B cell (primary cell): ENCODE measurements at places on chromosomes 1 and 21. TPM values are rescaled to one million over a fixed set of nuclear protein-coding genes. Genes with fewer than 3 reads are reported as not detected.

- no peak for DNase-seq
Observed at GRCh38 chr21:36792505-36792967, 93.6 kb downstream of the SIM2 start.

The PLPPR4 gene
- total RNA-seq = not detected in 2 replicates

The METTL25B gene
- total RNA-seq = 81.1 and 85.3 TPM in 2 replicates

The CFAP107 gene
- total RNA-seq = not detected in 2 replicates

GRCh38 chr21:44378646-44379514 lies 25.5 kb downstream of the TRPM2 start:
- no peak for DNase-seq

The ZFP69 gene
- total RNA-seq = 7.5 TPM in 2 replicates

DNA sequence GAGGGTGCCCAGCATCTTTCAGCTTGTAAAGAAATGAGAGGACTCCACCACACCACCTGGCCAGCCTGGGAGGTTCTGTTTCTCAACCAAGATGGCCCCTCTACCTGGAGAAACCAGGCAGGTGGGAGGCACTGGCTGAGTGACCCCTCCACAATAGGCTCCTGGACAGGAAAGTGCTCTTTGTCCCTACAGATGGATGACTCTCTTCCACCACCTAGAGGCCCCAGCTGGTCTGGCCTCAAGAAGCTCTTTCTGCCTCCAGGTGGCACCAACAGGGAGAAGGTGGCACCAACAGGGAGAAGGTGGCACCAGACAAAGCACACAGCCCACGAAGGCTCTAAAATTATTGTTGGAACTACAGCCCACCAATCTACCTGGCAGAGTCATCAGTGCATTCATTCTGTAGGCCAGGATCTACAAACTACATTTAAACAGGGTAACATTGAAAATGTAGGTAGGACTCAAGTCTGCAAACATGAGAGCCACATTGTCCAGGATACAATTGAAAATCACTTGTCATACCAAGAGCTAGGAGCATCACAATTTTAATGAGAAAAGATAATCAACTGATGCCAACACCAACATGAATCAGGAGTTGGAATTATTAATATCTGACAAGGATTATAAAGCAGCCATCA lies 14.4 kb downstream of the TMPRSS3 start:
- DNase-seq = no peak

DNA sequence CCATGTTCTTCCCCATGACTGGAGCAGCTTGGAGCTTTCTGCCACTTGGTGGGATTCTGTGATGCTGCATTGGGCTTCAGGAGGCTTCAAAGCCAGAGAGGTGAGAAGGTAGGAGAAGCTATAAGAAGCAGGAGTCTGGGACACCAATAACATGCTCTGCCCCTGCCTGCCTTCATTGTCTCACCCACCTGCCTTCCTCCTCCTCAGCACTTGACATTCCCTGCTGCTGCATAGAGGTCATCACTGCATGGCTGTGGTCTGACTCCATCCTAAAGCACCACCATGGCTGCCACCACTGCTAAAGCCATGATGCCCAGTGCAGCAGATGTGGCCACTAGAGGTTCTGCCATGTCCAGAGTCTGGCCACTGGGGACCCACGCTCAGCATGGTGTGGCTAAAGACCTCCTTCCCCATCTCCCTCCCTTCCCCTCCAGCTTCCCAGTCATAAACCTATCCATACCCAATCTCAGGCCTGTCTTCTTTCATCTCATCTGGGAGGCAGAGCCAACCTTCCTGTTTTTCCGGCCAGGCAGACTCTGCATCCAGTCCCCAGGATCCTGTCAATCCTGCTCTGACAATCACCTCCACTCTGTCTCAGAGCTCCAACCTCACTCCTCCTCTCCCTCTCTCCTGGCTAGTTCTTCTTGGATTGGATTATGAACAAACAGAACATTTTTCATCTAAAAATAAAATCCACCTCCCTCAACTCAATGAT lies 285.1 kb upstream of the POU3F1 start:
- DNase-seq = no peak

GRCh38 chr1:203328714-203329122 lies 22.2 kb downstream of the FMOD start:
- no peak for DNase-seq

- no peak for DNase-seq
Observed at GRCh38 chr1:215704089-215704860, 137.2 kb downstream of the KCTD3 start.

The SWT1 gene
- 8.5 and 9.2 TPM in 2 replicates for total RNA-seq

The PLA2G4A gene
- total RNA-seq = 0.15 TPM in 1 of 2 replicates, not detected in the other

DNA sequence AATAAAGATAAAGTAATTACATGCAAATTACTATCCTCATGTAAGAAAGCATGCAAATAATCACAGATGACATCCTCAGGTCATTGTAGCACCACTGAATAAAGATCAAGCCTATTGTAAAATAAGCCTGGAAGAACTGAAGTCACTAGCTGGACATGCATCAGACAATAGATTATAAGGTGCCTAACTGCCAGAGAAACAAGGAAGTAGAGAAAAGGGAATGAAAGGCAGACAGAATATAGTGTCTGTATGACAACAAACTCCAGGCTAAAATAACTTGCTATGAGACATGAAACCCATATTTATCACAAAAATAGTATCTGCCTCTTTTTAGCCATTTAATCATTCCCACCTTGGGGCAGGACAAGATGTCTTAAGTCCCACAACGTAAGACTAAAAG lies 108.7 kb downstream of the ENAH start:
- no peak for DNase-seq

DNA sequence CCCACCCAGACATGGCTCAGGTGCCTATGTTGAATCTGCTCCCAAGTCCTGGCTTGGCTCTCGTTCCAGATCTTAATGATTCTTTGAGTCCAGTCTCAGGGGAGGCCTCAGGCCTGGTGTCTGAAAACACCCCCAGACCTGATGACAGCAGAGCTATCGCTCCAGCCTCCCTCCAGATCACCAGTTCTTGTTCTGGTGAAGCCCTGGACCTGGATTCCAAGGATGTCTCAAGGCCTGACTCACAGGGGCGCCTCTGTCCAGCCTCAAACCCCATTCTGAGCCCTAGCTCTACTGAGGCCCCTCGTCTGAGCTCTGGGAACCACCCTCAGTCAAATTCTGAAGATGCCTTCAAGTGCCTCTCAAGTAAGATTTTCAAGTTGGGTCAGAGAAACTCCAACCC lies 11.4 kb downstream of the MROH7 start:
- DNase-seq = no peak

- DNase-seq = peak; percentile 2
Observed at GRCh38 chr1:237927198-237927597, 36.5 kb upstream of the ZP4 start.

DNA sequence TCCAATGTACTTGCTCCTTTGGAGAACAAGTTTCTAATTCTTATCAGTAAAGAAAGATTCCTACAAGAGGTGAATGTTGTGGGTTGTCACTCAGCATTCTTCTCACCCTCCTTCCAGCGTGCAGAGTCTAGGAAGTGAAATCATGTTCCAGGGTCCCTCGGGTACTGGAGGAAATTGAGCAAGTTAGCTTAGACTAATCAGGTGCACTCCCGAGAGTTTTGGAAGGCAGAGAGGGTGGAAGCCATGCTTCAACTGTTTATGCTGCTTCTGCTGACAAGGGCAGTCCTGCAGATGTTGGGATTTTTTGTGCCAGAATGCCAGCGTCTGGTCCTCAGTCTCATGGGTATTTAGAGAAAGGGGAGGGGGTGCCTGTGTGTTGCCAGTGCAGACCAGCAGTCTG lies 5.3 kb upstream of the C1orf115 start:
- DNase-seq = no peak

DNA sequence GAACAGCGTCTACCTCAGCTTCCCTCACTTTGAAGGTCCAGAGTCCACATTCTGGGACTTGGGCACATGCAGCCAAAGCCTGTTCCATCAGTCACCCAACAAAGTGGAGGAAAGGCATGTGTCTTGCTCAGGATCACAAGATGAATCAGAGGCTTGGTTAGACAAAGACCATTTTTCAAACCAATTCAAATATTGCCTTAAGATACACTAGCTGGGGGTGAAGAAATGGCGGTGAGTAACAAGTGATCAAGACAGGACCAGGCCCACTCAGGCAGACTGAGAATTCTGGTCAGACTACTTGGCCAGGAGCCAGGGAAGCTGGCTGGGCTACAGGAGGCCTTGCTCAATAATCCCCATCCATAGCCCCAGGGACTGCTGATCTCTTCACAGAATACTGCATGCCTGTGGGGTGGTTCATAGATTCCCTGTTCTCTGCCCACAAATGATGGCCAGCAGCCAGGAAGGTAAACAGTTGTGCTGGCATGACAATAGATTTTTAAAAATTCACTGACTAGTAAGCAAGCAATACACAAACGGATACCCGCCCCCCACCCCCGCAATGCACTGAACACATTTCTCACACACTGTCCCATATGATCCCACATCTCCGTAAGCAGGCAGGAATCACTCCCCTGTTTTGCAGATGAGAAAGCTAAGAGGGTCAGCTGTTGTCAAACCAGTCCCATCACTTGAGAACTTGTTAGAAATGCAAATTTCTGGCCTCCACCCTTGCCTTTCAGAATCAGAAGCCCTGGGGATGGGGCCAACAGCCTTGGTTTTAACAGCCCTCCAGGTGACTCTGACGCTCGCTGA lies 27.2 kb downstream of the ERI3 start:
- no peak for DNase-seq

DNA sequence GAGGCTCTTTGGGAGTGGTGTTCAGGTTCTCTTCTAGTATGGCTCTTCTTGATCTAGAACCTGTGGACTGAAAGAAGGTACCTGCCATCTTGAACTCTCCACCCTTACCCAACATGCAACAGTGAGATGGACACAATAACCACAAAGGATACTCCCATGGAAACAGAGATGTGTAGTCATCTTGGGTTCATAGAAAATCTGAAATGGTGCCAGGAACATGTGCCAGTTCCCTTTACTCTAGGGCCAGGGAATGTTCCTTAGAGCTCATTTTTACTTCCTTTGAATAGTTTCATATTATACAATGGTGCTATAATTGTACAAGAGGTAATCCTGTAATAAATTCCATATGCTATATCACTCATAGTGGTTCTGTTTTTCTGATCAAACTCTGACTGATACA lies 13.2 kb upstream of the SCYL3 start:
- no peak for DNase-seq

- DNase-seq = peak; percentile 66
Observed at GRCh38 chr1:192805832-192806323, 3.0 kb upstream of the RGS2 start.

- peak; percentile 57 for DNase-seq
Observed at GRCh38 chr1:29121936-29122681, 1.6 kb downstream of the TMEM200B start.
